SHP77 (cell line): ENCODE measurements at places on chromosomes 1 and 21.

DNA sequence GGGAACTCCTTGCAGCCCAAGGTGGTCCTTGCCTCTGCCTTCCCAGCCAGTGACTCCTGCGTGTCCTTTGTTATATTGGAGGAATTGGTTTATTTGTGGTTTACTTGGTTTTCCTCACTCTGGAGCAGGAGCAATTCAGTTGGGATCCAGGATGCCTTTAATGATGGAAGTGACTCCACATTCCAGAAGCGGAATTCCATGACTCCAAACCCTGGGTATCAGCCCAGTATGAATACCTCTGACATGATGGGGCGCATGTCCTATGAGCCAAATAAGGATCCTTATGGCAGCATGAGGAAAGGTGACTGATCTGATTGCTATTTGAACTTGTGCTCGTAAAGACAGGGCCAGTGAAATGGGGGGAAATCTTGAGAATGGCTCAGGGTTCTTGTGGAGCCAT, 15.1 kb upstream of the PIGV start:
- no peak for DNase-seq

- no peak for DNase-seq
Observed at GRCh38 chr1:165893507-165893906, 66.1 kb downstream of the UCK2 start.

- DNase-seq: peak; percentile 9
Observed at GRCh38 chr21:37208056-37208721, 58.9 kb downstream of the VPS26C start.

GRCh38 chr1:204673909-204674649, 11.5 kb downstream of the LRRN2 start:
- peak; percentile 22 for DNase-seq

GRCh38 chr21:33496345-33496744, 4.8 kb upstream of the DNAJC28 start:
- DNase-seq: no peak

DNA sequence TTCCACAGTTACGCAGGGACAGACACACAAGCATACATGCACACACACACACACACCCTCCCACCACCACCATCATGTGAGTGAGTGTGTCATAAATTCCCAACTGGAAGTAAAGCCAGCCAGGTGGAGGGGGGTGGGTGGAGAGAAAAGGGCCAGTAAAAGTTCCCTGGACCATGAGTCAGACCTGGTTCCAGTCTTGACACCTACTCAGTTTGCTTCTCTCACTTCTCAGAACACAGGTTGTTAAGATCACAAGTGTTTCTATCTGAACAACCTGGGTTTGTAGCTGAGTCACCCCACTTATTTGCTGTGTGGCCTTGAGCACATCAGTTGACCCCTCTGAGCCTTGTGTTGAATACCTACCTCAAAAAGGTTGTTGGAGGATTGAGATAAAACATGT, 9.6 kb downstream of the EPHA10 start:
- no peak for DNase-seq

DNA sequence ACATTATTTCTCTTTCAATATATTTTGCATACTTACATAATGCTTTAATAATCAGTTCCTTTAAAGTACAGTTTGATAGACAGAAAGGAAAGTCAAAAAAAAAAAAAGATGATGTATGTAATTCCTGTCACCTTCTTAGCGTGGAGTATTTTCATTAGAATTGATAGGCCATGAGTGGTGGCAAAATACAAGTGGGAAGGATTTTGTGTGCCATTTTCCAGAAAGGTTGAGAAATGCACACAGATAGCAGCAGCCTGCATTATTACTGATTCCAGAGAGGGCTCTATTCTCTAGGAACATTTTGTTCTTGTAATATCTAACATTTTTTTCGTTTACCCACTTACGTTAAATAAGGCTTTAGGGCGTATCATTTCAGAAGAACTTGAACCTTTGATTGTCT, 475.6 kb downstream of the DSCAM start:
- DNase-seq: no peak

DNA sequence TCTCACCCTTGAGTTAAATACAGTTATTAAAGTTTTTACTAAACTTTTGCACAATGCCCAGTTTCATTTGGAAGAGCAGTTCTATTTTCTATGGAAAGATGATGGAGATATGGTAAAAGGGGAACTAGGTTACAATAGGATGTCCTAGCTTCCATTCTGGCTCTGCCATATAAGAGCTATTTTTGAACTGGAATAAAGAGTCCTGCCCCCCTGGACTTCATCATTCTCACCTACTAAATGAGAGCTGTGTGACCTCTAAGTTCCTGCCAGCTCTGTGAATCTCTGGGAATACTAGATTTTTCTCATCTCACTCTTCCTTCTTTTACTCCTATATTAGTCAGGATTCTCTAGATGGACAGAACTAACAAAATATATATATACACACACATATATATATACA, 106.3 kb downstream of the PRRX1 start:
- no peak for DNase-seq

- no peak for DNase-seq
Observed at GRCh38 chr1:110159168-110159567, 8.9 kb downstream of the SLC6A17 start.

DNA sequence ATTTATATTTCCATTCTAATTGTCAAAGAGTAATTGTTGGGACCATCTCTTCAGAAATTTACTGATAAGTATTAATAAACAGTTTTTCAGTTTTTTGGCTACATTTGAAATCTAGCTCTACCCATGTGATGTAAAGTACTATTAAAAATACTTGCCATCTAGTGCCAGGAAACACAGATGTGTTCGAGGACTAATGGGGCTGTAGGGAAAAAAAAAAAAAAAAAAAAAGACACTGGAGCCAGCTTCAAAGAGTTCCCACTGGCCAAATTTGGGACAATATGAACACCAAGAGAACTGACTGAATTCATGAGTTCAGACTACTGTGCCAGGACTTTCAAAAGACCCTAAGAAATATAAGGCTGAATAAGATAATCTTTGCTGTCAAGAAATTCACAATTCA, 65.2 kb upstream of the GFI1 start:
- no peak for DNase-seq

- no peak for DNase-seq
Observed at GRCh38 chr1:211339631-211340041, 13.0 kb downstream of the TRAF5 start.

- DNase-seq: no peak
Observed at GRCh38 chr1:189275796-189276195, 1201.9 kb downstream of the BRINP3 start.

- DNase-seq: no peak
Observed at GRCh38 chr1:57188168-57188567, 222.4 kb upstream of the C8B start.

DNA sequence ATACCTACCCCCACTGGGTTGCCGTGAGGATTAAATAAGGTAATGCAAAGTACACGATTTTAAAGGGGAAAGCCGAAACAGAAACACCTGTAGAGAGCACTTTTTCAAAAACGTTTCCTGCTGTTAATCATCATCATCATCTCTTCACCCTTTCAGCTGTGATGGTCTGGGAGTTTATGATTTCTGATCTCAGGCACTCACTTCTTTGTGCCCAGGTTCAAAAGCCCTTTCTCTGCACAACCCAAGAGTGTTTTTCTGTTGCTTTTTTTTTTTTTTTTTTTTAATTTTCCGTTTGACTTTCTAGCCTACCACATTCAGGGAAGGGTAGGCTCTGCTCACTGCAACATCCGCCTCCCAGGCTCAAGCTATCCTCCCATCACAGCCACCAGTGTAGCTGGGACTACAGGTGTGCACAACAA, 936 bp upstream of the UBXN11 start:
- no peak for DNase-seq

- DNase-seq: no peak
Observed at GRCh38 chr1:212611000-212611948, 2.7 kb downstream of the ATF3 start.

GRCh38 chr1:5478961-5479360, 513.3 kb downstream of the NPHP4 start:
- DNase-seq: no peak

- DNase-seq: no peak
Observed at GRCh38 chr1:117097443-117097842, 24.1 kb downstream of the TRIM45 start.

GRCh38 chr1:99397029-99397428, 132.7 kb downstream of the PLPPR4 start:
- no peak for DNase-seq

DNA sequence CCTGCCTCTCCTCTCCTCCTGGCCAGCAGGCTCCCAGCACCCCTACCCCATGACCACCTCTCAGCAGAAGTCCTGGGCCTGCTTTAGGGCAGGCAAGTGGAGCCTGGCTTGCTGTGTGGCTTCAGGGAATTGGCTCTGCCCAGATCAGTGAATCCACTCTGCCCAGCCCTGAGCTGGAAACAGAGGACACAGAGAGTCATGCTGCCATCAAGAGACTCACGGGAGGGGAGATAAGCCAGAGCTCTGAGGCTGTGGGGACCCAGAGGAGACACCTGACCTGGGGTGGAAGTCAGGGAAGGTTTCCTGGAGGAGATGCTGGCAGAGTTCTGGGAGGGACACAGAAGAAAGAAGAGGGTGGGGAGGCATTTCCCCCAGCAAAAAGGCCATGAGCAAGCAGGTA, 54.2 kb downstream of the GLIS1 start:
- DNase-seq: no peak

DNA sequence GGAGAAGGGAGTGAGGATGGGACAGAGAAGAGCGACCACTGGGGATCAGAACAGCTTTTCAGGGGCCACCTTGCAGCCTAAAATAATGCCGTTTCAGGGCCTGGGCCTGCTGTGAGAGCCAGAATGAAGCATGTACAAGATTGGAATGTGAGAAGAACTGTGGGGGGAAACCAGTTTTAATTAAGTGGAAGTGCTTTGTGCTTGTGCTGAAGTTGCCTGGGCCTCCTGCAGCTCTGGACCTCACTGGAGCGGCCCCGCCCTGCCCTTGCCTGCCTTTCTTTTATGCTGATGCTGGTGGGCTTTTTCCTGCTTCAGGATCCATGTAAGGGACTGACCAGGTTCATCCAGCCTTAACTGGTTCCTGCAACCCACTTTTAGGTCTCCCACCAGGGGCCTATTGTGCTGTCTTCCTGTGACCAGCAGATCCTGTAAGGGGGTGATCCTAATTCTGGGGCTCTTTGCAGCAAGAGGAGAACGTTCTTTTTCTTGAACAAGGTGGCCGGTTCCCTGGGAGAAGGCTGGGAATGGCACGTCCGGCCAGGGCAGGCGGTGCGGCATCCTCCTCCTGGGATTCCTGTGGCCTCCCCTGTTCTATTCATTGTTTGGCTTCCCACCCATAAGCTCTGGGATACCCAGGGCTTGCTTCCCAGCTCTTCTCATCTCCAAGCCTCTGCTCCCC, 3.2 kb downstream of the C1orf226 start:
- no peak for DNase-seq

DNA sequence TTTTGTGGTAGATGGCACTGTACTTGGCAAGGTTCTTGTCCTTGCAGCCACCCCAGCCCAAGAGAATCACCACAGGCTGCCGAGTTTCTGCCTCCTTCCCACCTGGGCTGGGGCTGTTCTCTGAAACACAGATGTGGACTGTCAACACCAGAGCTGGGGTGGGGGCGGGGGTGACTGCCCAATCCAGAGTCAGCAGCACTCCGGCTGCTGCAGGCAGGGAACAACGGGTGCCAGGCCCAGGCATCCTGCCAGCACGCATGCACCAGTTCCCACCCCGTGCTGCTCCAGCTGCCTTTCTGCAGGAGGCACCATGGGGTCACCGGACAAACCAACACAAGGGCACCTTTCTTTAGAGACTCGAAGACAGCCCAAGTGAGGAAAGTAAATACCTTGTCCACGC, 14.1 kb downstream of the TMEM53 start:
- DNase-seq: peak; percentile 73

GRCh38 chr1:30761381-30762151, 4.0 kb upstream of the LAPTM5 start:
- DNase-seq: no peak

GRCh38 chr1:244964112-244964971, 100.0 kb upstream of the HNRNPU start:
- DNase-seq: no peak

- peak; percentile 71 for DNase-seq
Observed at GRCh38 chr1:214002472-214002871, 14.7 kb downstream of the PROX1 start.

- DNase-seq: no peak
Observed at GRCh38 chr1:156643049-156643777, 1.3 kb downstream of the BCAN start.

DNA sequence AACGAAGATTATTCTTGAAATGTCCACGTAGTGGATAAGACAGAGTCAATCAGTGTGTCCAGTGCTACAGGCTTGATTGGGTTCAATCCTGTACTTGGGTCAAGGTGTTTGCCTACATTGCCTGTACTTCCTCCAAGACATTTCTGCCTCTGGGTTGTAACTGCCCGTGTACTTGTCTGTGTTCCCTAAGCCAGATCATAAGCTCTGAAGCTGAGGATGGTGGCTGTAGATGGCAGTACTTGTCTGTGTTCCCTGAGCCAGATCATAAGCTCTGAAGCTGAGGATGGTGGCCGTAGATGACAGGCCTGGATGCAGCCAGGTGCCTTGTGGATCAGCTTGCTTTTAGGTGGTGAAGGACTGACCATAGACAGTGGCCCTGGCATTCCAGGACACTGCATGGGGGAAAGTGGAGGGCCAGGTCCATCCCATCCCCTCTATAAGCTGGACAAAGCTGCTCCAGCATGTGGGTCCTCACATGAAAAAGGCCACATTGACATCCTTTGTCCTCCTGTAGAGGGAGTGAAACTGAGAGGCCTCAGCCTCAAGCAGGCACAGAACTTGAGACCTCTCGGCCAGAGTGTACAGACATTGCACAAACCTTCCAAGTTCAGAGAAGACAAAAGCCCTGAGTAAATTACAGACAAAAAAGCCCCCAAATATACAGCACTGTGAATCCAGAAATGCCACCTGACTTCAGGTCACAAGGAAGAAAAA, 2.0 kb upstream of the SRM start:
- no peak for DNase-seq

DNA sequence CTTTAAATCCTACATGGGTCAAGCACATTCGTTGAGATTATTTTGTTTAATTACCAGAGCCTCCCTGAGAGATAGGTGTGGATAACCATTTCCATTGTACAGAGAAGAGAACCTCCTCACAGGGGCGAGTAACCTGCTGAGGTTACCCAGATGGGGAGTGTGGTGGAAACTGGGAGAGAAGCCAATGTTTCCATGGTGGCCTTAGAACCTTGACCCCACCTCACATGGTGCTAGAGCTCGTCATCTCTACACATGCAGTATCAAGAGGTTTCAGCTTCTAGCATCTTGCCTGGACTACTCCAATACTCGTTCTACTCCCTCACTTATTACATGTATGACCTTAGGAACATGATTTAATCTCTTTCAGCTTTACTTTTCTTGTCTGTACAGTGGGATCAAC, 4.8 kb downstream of the REG4 start:
- no peak for DNase-seq

DNA sequence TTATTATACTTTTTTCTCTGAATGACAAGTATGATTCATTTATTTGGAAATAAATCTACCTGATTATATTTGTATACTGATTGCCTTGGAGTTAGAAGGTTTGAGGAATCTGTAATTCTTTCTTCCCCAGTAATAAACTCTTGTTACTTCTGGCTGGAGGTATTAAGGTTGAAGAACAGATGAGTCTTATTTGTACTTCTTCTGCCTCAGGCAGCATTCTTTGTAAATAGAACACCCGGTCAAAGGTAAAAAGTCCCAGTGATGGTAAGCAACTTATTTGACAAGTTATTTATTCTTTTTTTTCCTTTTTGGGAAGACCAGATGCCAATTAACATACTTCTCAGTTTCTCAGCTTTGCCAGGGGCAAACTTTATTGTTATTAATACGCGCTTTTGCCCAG, 12.9 kb downstream of the SNX27 start:
- DNase-seq: no peak
